ENCODE measurements at places on chromosomes 1 and 21.

DNA sequence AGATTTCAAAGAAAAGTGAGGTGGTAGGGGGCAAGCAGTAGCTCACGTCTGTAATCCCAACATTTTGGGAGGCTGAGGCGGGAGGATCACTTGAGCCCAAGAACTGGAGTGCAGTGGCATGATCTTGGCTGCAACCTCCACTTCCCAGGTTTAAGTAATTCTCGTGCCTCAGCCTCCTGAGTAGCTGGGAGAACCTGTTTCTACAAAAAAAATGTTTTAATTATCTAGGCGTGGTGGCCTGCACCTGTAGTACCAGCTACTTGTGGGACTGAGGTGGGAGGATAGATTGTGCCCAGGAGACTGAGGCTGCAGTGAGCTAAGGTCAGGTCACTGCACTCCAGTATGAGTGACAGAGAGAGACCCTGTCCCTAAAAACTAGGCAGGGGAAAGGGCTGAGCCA, 2.6 kb upstream of the TSPAN1 start:
- no peak for DNase-seq

GRCh38 chr1:201180901-201181300, 9.7 kb upstream of the IGFN1 start:
- no peak for DNase-seq

- DNase-seq = no peak
Measured at GRCh38 chr1:15004396-15004795, 149.2 kb upstream of the TMEM51 start.

DNA sequence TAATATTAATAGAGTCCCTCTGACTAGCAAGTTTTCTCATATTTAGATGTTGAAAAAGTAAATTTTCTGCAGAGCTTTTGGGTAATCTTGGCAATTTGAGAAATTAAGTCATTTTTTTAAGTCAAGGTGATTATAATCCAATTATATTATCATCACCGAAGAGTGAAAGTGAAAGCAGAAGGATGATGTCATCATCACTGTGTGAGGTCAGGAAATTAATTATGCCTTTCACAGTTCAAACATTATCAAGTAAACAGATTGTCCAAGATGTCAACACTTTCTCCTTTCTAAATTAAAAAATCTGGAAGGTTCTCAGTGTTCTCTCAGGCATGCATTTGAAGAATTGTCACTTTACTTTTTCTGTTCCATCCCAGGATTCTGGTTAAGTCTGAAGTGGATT, 296.0 kb downstream of the TBX15 start:
- DNase-seq = no peak

DNA sequence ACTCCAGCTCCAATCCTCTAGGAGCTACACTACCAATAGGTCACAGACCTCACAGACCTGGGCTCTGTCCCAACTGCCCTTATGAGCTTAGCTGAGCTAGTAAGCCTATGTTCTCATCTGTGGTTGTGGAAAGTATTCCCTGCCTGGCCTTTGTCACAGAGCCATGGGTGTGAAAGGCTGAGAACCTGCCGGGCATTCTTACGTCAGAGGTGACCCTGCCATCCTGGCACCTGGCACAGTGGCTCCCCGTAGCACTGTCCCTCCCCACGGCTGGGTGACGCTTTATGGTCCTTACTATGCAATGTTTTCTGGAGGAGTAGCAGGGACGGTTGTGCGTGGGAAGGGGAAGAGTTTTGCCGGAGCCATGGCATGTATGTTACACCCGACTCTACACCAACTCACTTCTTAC, 3.5 kb downstream of the TNFRSF1B start:
- no peak for DNase-seq

DNA sequence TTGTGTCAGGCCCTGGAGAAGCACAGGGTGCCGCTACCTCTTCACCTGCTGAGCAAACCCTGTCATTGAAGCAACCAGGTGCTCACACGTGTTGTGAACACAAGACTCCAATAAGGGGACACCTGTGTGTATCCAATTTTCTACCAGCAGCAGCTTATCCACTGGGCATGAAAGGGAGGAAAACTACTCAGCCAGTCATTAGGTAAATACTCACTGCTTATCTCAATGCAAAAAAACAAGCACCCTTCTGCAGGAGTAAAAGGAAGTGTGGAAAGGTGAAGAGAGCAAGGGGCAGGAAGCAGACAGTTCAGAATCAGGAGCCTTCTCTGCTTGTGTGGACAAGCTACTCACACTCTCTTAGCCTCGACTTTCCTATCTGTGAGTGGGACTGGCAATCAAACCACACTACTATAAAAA, 148.9 kb downstream of the ETS2 start:
- no peak for DNase-seq

DNA sequence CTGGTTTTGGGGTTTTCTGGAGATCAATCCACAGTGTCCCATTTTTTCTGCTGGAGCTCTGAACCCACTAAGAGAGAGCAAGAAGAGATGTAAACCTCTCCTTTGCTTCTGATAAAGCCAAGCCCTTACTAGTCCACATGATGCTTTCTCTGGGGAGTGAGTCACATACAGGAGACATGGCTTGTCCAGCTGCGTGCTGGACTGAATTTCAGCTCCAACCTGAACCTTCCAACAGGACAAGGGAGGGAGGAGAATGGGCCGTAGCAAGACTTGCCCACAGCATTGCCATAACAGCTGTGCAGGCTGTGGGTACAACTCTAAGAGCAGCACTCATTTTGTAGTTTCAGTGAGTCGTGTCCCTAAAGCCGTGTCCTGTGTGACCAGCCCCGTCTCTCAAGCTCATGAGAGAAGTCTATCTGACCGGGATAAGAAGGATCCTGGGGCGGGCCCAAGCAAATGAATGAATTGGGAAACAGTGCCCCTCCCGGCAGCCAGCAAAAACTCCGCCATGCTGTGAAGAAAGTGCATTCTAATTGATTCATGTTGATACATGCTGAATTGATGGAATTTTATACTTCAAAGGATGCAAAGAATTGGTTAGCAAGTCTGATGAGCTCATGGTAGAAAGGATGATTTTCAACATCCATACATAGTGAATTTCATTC, 195.2 kb downstream of the GABPA start:
- no peak for DNase-seq

GRCh38 chr1:115035652-115036051, 6.0 kb downstream of the TSHB start:
- DNase-seq = no peak

DNA sequence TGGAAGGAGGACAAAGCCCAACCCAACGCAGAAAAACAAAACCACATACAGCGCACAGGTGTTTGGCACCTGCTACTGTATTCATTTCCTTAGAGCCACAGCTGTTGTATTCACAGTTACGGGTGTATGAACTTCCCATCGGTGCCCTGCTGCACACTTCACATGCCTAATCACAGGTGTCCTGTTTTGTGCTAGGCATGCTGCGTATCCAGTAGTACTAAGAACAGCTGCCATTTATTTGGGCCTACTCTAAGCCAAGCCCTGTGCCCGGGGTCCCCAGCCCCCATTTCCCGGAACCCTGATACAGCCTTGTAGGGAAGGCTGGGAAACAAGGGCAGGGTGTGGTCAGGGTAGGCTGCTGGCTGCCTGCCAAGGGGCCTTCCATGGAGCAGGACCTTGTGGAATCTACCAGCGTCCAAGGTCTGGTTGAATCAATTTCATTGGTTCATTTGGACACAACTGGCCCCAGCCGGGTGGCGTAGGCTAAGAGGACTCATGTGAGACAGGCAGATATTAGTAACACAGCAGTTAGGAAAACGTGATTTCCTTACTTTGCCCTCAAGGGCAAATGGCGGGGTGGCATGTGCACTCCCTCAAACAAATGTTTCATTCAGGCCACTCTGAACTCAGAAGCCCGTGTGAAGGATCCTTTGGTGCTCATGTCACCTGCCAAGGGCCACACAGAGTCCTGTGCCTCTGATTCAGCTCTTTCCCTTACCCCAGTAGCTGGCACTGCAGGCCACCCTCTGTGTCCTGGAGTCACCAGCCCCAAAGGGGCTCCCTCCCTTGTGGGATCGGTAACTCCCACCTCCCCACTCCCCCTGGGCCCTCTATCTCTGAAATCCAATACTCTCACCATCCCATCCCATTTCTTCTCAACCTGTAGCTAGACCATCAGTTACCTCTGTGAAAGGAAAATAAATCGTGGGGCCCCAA, 986 bp upstream of the RNF186 start:
- DNase-seq = peak; percentile 97

GRCh38 chr1:67652800-67653199, 32.2 kb upstream of the GADD45A start:
- DNase-seq = peak; percentile 60

- DNase-seq = no peak
Measured at GRCh38 chr1:248417854-248418253, 15.0 kb downstream of the OR2T1 start.

GRCh38 chr1:113760102-113761080, 1.1 kb upstream of the PHTF1 start:
- peak; percentile 59 for DNase-seq

DNA sequence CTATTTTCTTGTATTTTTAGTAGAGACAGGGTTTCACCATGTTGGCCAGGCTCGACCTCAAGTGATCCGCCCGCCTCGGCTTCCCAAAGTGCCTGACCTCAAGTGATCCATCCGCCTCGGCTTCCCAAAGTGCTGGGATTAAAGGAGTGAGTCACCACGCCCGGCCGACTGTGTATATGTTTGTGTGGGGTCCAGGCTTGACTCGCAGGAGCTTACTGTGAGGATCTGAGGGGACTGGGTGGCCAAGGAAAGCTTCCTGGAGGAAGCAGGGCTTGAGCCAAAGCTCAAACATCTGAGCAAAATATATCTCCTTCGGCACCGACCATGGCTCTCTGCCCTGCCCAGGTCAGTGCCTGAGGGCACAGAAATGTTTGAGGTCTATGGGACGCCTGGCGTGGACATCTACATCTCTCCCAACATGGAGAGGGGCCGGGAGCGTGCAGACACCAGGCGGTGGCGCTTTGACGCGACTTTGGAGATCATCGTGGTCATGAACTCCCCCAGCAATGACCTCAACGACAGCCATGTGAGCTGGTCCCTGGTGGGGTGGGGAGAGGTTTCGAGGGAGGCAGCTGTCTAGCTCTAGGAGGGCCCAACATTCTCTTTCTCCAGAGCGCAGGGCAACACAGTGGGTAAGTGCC, 10.5 kb downstream of the PADI3 start:
- DNase-seq = no peak

- no peak for DNase-seq
Measured at GRCh38 chr1:170586321-170587252, 54.6 kb downstream of the GORAB start.
